Muscle of arm (tissue), 14 donors: ENCODE measurements at places on chromosomes 1 and 21.

GRCh38 chr1:67647036-67647798 lies 37.8 kb upstream of the GADD45A start:
- DNase-seq: no peak

- no peak for DNase-seq
These were observed 17.0 kb upstream of the RUNX3 start for GRCh38 chr1:24946861-24947658.

DNA sequence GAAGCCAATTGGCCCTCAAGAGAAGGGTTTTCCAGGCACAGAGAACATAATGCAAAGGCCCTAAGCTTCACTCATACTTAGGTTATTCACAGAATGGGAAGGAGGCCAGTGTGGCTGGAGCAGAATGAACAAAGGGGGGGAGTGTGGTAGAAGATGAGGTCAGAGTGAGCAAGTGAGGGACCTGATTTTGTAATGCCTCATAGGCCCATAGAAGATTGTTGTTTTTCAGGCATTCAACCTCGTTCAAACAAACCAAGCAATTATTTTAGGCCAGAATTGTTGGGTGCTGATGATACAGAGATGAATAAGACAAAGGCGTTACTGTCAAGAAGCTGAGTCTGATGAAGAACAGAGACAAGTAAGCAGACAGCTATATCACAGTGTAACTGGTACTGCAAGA lies 54.5 kb upstream of the RAP1A start:
- DNase-seq: no peak

GRCh38 chr1:162861101-162861500 lies at the start of gene CCDC190:
CCDC190 (minus strand) TSS chr1:162861175; CDS start chr1:162859646, 1,529 bp downstream.
- DNase-seq: no peak

GRCh38 chr1:85049735-85050166 lies 1.5 kb upstream of the MCOLN3 start:
- DNase-seq: no peak

GRCh38 chr1:19197845-19198244 lies 12.2 kb downstream of the UBR4 start:
- DNase-seq: no peak

DNA sequence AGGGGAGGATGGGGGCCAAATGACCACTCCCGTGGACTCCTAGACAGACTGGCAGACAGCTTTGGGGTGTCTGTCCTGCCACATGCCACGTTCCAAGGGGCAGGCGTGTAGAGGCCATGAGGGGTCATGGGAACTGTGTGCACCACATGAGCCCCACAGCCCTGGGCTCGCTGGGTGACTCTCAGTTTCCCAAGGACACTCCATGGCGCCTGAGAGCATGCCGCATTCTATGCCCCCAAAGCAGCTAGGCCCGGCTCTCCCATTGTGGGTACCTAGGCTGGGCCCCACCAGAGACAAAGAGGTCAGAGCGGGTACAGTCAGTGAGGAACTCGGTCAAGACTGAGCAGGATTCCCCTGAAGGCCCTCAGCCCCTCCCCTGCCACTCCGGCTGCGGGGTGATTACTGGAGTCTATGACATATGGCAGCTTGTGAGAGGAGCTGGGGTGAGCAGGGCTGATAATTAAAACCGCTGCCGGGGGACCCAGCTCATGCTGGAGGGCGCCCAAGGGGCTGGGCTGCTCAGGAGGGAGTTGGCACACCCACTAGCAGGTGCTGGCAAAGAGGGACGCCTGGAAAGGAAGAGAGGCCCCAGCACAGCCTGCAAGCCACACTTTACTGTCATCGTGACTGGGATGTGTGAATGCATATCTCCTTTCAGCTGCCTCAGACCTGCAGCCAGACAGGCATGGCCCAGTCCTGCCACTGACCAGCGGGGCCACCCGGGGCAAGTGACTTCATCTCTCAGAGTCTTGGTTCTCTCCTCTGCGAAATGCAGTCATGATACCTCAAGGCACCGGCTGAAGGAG lies 8.4 kb downstream of the LRP8 start:
- DNase-seq: no peak

DNA sequence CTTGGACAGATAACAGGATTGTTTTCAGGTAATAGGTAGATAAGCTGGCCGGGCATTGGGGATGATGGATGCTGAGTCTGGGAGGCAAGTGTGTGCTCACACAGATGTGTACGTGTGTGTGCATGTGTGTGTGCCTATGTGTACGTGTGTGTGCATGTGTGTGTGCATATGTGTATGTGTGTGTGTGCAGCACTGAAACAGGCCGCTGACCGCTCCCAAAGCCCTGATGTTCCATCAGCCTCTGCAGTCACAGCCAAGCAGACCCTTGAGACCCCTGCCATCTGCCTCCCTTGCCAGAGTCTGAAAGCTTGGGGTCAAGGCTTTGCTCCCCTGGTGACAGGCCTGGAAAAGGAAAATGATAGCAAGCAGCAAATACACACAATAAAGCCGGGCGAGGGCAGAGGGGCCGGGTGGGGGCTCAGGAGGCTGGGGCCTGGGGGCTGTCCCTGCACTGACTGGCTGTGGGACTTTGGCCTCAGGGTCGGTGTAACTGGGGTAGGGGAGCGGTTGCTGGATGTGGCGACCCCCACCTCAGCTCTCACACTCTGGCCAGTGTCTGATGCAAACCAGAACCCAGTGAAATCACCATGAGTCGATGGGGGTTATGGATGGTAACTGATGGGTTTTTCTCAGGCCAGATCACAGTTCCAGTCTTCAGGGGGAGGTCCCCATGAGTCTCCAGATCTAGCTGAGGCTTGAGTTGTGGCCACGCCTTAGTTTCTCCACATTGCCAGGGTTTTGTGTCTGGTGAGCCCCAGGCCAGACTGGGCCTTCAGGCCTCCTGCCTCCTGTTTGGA lies 9.2 kb upstream of the TNFRSF8 start:
- DNase-seq: no peak

DNA sequence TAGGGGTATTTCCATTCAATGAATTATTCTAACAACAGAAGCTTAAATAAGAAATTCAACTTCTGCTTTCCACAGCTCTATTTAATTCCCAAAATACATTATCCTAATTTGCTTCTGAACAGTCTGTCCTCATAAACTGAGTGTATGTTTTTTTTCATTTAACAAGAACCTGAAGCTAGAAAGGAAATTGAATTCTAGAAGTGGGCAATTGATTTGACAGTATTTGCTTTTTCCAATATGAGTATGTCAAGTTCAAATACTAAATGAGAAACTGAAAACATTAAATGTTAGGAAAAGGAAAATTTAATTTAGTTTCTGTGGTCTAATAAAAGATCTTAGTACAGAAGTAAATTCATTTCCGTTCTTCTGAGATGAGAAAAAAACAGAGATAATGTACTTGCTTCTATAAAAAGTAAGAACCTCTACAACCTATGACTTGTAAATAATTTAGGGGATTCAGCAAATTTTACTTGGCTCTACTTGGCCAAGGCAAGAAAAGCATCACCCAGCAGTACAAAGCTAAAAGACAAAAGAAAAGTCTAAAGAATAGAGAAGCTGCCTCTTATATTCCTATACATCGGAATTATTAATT lies 31.1 kb downstream of the RAB3GAP2 start:
- DNase-seq: no peak

DNA sequence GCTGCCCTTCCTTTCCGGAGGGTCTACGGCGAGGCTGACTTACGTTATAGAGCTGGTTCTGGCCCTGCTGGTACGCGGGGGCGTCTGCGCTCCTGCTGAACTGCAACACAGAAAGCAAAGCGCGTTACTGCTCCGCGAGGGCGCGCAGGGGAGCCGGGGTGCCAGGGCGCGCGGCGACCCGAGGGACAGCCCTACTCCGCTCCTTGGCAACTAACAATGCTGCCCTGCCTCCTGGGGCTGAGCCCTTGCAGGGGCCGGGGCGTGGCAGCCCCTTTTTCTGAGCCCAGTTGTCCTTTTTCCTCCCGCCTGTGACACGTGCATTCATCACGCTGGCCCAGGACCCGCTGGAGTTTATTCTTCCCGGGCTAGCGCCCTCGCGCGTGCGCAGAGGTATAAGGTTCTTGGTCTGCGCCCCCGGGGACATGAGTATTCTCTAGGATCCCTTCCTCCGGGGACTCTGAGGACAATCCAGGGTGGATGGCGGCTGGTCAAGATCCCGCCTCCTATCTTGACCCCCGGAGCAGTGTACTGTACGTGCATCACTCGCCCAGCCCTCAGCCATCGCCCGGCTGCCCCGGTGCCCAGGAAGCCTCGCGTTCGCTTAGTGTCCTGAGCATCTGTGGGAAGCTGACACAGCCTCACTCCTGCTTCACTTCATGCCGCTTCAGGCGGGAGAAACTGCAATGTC lies 78.9 kb downstream of the CD247 start:
- peak; percentile 34 for DNase-seq

DNA sequence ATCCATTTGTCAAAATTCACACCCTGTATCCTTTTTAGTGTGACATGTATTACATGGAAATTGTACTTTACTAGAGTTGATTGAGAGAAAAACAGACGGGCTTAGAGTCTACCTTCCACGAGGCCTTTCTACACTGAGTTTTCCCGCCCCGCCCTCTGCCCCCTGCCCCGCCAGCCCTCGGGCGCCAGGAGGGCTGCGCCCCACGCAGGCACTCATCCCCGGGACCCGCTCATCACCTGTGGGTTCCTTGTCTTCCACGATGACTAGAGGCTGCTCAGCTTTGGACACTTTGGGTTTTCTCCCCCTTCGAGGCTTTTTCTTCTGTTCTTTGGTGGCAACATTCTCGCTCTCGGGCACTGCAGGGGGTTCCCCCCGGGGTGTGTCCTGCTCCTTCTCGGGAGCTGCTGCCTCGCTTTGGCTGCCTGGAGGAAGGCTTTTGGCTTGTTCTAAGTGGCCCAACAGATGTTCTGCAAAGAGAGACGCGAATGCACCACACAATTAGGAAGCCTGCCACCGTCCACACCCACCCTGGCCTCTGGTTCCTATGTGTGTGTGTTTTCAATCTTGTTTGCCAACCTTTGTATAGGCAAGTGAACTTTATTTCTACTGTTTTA lies 39.6 kb downstream of the PRDM15 start:
- no peak for DNase-seq

GRCh38 chr1:36083635-36084496 lies at the start of gene TEKT2:
TEKT2 (plus strand) TSS chr1:36084094; CDS start chr1:36084922, 828 bp downstream.
- DNase-seq: peak; percentile 58
